Neural progenitor cell (in vitro differentiated cells): ENCODE measurements at places on chromosomes 2 and 18.

DNA sequence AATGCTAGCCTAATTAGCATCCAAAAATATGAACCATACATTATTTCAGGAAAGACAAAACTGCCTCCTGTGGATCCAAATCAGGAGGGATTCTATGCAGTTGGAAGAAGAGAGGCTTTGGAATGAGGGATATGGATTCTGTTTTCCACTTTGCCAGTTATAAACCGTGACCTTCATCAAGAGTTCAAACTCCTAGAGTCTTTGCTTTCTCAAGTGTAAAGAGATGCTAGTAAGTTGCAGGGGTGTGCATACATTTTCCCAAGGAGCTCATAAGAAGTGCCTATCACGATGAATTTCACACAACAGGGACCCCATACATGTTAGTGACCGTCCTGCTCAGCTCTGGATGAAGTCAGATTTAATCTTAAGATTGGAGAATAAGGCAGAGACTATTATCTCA lies 542.5 kb downstream of the SOX11 start:
- no peaks in the 10 kb centered on the region for H3K36me3 ChIP-seq
- H3K4me3 ChIP-seq, result no peak overlapping the region
- H3K4me1 ChIP-seq, result no peaks in the 10 kb centered on the region
- no peak overlapping the region for H3K27ac ChIP-seq
- DNase-seq, result no peak

DNA sequence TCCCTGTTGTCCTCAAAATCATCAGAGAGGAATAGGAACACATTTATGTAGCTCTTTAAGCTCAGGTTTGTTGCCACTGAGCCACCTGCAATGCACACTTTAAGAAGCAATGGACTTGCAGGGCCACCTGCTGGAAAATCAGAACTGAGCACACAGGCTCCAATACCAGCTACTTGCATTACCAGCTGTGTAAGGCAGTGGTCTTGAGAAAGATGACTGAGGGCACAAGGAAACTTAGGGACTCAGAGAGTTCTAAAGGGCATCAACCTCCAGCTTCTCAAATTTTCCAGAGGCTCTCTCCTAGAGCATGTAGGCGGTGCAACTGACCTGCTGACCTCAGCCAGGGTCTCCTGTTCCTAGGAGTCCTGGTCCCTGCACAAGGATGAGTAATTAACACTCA lies 2.5 kb upstream of the CNDP2 start:
- peak; percentile 72 for DNase-seq
- H3K27me3 ChIP-seq, result no peaks in the 10 kb centered on the region
- H3K36me3 ChIP-seq, result no peaks in the 10 kb centered on the region
- no peak overlapping the region for H3K4me3 ChIP-seq
- H3K4me1 ChIP-seq, result no peaks in the 10 kb centered on the region
- H3K27ac ChIP-seq, result no peak overlapping the region

DNA sequence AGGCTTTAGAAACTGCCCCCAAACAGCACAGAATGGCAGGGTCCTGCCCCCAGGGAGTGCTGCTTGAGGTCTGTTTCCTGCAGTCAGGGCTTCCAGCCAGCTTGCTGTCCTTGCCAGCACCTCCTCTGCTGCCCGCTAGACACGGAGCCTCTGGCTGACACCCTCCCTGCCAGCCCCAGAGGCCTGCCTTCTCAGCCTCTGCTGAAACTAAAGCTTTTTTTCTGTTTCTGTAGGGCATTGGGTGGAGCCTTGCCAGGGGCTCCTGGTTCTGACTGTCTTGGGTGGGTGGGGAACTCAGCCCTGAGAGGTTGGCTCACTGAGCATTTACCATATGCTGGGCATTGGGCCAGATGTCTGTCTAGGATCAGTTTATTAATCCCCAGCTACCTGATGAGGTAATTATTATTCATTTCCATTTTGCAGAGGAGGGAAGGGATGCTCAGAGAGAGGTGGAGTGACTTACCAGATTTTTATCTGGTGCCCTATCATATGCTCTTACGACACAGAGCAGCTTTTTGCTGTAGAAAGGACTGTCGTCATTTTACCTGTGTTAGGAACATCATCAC lies 35.4 kb downstream of the INPP4A start:
- H3K4me1 ChIP-seq, result peaks cover 9% of the 10 kb centered on the region
- no peak overlapping the region for H3K27ac ChIP-seq
- DNase-seq, result no peak
- no peaks in the 10 kb centered on the region for H3K36me3 ChIP-seq
- no peaks in the 10 kb centered on the region for H3K27me3 ChIP-seq

- H3K36me3 ChIP-seq, result no peaks in the 10 kb centered on the region
- peaks cover 20% of the 10 kb centered on the region for H3K4me1 ChIP-seq
- DNase-seq, result no peak
- H3K27ac ChIP-seq, result no peak overlapping the region
These were observed 13.0 kb downstream of the SDC1 start for GRCh38 chr2:20211860-20212458.

DNA sequence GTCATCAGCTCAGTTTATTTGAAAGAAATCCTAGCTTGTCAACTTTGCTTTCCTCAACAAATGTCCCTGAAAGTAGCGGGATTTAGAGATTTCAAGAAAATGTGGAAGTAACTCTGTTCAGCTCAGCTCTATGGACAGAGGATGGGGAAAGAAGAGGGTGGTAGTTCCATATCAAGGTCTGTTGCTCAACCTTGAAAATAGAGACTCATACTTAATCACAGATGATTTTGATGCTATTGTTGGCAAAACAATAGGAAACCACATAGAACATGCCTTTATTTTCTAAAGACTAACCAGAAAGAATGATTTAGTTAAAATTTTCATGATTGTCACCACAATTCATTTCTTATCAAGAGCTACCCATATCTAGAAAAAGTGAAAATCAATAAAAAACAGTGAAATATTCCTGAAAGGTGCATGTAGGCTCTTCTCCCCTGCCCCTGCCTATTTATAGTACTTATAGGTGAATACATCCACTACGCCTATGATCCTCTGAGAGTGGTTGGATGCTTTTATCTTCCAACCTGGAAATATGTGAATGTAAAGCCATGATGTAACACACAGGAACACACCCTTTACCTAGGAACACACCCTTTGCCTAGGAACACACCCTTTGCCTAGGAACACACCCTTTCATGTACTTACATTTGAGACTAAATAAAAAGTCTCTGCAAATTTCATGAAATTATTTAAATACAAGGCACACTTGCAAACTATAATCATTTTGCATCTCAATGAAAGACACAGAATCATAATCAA lies 65.8 kb downstream of the ETAA1 start:
- no peaks in the 10 kb centered on the region for H3K4me1 ChIP-seq
- no peak overlapping the region for H3K4me3 ChIP-seq
- no peaks in the 10 kb centered on the region for H3K36me3 ChIP-seq
- no peak for DNase-seq
- H3K27ac ChIP-seq, result no peak overlapping the region

GRCh38 chr2:234138836-234139235 lies 88.3 kb downstream of the SPP2 start:
- H3K27me3 ChIP-seq, result no peaks in the 10 kb centered on the region
- H3K27ac ChIP-seq, result no peak overlapping the region
- no peaks in the 10 kb centered on the region for H3K36me3 ChIP-seq
- peaks cover 10% of the 10 kb centered on the region for H3K4me1 ChIP-seq

DNA sequence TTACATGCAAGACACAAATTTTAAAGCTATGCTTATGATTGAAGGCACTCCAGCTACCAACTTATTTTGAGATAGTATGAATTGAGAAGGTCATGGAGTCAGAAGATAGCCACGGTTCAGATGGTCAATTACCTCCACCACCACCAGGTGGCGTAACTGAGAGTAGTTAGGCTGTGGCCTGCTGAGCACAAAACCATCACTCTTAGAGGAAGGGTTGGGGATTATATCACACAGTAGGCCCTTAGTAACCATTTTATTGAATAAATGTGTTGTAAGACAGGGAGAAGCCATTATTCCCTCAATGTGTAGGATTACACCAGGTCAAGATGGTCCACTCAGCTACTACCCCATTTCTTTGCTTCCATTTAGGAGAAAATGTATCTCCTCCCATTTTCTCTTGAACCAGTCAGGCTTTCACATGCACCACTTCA lies 18.8 kb downstream of the KLHL41 start:
- H3K4me3 ChIP-seq, result no peak overlapping the region
- H3K4me1 ChIP-seq, result no peaks in the 10 kb centered on the region
- no peak overlapping the region for H3K27ac ChIP-seq
- peak; percentile 81 for DNase-seq
- peaks cover 7% of the 10 kb centered on the region for H3K36me3 ChIP-seq

DNA sequence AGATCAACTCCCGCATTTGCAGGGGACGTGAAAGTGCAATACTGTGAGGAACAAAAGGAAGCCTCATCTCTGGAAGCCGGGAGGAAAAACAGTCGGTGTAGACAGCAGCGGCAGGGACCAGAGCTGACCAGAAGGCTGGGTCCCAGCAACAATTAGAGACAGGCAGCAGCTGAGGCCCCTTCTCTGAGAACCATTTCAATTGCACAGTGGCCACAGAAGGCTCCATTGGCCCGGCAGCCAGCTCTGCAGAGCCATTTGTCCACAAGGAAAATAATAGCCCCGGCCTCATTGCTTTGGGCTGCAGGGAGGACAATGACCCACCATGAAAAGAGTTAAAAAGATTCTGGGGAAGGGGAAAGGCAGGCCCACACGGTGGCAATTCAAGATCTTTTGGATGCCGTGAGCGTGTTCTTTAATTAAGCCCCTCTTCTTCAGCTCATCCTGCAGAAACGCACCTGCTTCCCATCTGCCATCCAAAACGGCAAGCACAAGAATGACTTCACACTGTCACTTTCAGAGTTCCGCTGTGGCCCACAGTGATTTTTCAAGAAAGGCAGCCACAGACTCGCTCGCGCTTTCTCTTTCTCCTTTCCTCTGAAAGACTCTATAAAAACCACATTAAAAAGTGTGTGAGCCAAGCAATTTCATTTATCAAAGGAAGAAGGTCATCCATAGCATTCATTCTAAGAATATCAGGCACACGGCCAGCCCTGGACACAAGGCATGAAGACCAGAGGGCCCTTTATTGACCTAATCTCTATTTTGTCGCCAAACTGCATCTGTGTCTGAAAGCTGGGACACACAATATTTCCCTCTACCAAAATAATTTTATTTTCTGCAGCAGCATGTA lies 293.6 kb downstream of the SOX11 start:
- H3K4me3 ChIP-seq, result no peak overlapping the region
- peak; percentile 69 for DNase-seq
- H3K36me3 ChIP-seq, result no peaks in the 10 kb centered on the region
- peaks cover 65% of the 10 kb centered on the region for H3K4me1 ChIP-seq

DNA sequence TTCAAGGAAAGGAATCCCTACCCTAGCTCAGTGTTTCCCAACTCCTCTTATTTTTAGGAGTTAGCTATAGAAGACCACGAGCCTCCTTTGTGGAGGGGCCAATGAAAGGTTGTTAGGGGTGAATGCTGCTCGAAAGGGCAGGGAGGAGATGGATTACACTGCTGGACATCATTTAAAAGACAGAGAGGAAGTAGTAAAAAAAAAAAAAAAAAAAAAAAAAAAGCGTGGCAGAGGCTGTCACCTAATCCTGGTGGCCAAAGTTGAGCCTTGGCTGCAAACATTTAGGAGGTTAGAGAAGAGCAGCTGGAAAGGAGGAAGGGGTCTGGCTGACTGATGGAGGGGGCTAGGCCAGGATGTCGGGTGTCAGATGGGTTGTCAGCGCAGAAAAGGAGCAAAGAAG lies 139.0 kb upstream of the KLF7 start:
- H3K4me1 ChIP-seq, result peaks cover 4% of the 10 kb centered on the region
- H3K4me3 ChIP-seq, result no peak overlapping the region
- no peaks in the 10 kb centered on the region for H3K27me3 ChIP-seq

DNA sequence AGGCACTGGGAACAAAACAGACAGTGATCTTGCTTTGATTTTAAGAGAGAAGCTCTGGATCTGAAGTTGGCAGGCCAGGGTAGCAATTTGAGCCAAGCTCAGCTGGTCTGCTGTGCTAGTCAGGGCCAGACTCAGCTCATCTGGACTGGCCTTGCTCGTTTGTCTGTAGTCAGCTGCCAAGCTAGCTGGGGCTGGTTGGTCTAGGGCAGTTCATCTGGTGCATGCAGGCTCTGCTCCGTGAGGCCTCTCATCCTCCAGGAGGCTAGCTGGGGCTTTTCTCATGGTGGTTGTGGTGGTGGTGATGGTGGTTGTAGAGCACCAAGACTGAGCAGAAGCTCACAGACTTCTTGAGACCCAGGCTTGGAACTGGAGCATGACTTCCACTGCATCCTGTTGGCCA lies 10.3 kb downstream of the FBLN7 start:
- no peak for DNase-seq
- peaks cover 7% of the 10 kb centered on the region for H3K4me1 ChIP-seq
- H3K4me3 ChIP-seq, result no peak overlapping the region
- no peaks in the 10 kb centered on the region for H3K36me3 ChIP-seq
- no peak overlapping the region for H3K27ac ChIP-seq
- no peaks in the 10 kb centered on the region for H3K27me3 ChIP-seq

- H3K27ac ChIP-seq, result no peak overlapping the region
- H3K4me3 ChIP-seq, result no peak overlapping the region
- no peaks in the 10 kb centered on the region for H3K4me1 ChIP-seq
These were observed 185.8 kb downstream of the GFPT1 start for GRCh38 chr2:69201259-69201658.

GRCh38 chr2:8278709-8279354 lies 403.0 kb upstream of the ID2 start:
- H3K36me3 ChIP-seq, result no peaks in the 10 kb centered on the region
- no peak for DNase-seq
- peaks cover 6% of the 10 kb centered on the region for H3K4me1 ChIP-seq
- no peak overlapping the region for H3K27ac ChIP-seq

DNA sequence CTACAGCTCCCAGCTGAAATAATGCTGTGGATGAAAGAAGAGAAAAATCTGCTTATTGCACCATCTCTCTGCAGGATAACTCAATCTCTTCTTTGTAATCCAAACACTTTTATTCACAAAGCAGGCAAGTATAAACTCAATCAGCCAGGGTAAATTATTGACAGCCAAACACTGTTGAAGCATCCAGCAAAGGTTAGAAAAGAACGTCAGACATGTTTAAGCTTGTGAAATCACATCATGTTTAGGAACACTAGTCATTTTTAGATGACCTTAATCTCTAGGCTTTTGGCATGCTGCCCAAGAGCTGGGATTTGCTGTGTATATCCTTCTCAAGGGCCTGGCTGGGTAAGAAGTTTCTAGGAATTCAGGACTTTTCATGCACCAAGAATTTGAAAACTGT lies 1148.1 kb upstream of the FANCL start:
- H3K27me3 ChIP-seq, result no peaks in the 10 kb centered on the region
- no peak overlapping the region for H3K4me3 ChIP-seq
- H3K4me1 ChIP-seq, result no peaks in the 10 kb centered on the region
- H3K36me3 ChIP-seq, result no peaks in the 10 kb centered on the region
- H3K27ac ChIP-seq, result no peak overlapping the region
